NCI-H510A (cell line): ENCODE measurements at places on chromosomes 11 and 22.

DNA sequence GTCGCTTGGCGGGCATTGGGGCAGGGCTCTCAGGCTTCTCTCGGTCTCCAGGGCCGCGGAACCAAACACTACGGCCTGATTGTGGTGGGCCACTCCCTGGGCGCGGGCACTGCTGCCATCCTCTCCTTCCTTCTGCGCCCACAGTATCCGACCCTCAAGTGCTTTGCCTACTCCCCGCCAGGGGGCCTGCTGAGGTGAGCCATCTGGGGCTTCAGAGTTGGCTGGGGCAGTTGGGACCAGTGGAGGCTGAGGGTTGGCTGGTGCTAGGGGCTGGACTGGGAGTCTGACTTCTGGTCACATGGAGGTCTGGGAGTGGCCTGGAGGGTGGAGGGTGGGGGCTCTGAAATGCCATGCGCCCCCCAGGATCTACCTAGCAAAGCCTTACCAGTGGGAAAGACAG is 15.3 kb upstream of the MYRF start:
- no peak for DNase-seq

DNA sequence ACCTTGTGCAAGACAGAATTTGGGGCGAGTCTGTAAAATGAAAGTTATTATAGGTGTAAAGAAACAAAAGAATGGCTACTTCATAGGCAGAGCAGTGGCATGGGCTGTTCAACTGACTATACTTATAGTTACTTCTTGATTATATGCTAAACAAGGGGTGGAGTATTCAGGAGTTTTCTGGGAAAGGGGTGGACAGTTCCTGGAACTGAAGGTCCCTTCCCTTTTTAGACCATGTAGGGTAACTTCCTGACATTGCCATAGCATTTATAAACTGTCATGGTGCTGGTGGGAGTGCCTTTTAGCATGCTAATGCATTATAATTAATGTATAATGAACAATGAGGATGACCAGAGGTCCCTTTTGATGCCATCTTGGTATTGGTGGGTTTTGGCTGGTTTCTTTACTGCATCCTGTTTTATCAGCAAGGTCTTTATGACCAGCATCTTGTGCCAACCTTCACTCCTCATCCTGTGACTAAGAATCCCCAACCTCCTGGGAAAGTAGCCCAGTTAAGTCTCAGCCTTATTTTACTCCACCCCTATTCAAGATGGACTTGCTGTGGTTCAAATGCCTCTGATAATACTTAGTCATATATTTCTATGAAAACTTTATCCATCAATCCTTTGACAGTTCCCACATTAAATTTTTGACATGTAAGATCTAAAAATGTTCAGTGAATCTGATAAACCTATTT is 118.6 kb downstream of the ARHGAP42 start:
- no peak for DNase-seq

- no peak for DNase-seq
Observed at GRCh38 chr11:78806214-78807004, 231.7 kb upstream of the NARS2 start.

DNA sequence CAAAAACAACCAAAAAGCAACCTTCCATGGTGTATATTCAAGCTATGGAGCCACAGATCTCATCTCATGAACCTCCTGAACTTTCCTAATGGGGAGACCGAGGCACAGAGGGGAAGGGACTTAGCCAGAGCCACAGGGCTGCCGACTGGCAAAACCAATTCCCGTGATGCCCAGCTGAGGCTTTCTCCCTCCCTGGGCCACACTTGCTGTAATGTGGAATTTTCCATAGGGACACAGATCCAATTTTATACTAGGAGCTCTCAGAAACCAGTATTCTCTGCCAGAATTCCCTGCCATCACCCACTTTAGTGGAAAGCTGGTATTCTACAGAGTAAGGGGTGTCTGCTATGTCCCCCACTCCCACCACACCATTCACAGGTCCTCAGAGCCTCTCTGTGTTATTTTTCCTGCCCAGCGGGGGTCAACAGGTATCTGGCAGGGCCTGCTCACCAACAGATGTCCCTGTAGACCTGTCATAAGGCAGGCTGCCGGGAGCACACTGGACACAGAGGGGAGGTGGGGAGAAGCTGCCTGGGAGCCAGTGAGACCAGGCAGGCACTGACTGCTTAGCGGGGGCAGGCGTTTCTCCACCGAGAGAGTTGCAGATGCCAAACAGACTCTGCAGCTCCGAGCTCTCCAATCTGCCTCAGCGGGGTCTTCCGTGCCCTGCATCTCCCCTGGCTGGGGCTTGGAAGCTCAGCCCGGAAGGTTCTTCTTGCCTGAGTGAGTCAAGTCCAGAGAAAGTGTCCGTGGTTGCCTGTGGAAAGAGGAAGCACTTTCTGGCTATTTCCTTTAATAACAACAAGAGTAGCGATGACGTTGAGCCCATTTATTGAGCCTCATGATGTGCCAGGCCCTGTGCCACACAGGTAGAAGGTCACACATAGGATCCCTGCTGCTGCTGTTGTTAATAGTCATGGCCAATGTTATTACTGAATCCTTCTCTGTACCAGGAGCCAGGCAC is 26.3 kb downstream of the RPS6KA4 start:
- DNase-seq, result no peak

GRCh38 chr22:43544289-43544673 is 132.5 kb downstream of the MPPED1 start:
- no peak for DNase-seq

- DNase-seq, result no peak
Observed at GRCh38 chr11:34916843-34917770, 689 bp downstream of the PDHX start.
